ENCODE measurements at places on chromosomes 3 and 15.
A peak's percentile ranks its signal among the peaks of the same experiment; 100 is the strongest.

- DNase-seq: no peak
Measured at GRCh38 chr3:108202834-108203233, 19.4 kb downstream of the IFT57 start.

DNA sequence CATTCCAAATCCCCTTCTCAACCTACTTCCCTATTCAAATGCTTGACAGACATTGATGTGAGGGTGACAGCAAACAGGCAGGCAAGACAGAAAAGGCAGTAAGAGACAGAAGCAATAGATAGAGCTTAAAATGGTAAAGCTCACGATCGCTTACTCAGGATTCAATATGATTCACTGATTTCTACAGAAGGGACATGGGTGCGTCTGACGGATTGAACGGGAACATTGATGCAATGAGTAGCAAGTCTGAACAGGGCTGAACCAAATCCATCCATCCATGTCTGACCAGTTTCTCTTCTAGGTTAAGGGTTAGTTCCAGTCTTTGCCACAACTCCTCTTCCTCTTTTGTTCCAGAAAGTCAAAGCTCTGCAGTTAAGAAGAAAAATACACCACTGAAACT is 35.1 kb downstream of the P2RY1 start:
- no peak for DNase-seq

DNA sequence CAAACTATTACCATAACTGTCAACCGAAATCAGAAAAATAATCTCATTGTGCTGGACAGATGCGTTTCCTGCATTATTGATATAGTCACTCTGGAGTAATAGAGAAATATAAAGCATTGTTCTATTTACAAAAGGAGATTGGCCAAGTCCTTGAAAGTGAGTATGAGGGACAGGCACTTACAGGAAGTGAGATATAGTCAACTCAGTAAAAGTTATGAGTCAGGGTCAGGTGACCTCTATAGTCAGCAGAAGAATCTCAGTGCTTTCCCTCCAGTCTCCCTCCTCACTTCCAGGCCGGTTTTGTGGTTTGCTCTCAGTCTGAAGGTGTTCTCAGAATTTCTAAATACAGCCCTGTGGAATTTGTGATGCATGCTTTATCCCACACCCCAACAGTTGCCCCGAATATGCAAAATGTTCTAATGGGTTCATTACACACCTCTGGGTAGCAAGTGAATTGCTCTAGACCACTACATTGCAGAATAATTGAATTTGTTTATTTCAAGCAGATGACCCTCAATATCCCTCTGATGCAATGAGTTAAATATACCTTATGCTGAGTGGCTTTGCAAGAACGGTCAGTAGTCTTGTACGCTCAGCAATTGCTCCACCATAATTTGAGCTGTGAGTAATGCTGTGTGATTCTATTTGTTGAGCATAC is 787.7 kb downstream of the MCTP2 start:
- peak; percentile 37 for DNase-seq

- no peak for DNase-seq
Measured at GRCh38 chr3:143226678-143227291, 107.2 kb downstream of the CHST2 start.

DNA sequence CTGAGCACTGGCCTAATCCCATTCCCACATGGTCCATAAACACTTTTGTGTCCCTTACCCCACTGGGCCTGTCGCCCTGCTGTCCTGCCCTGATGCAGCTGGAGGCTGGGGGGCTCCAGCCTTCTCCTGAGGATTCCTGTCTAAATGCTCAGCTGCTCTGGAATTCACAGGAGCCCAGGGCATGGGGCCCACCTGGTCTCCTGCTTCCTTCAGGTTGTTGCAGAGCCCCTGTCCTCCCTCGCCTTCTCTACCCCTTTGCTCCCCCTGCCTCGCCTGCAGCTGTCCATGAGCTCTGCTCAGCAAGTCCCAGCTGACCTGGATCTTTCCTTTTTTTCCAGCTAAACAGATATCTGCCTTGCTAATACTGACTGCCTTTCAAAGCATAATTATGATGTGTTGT is 286.9 kb downstream of the XXYLT1 start:
- no peak for DNase-seq

DNA sequence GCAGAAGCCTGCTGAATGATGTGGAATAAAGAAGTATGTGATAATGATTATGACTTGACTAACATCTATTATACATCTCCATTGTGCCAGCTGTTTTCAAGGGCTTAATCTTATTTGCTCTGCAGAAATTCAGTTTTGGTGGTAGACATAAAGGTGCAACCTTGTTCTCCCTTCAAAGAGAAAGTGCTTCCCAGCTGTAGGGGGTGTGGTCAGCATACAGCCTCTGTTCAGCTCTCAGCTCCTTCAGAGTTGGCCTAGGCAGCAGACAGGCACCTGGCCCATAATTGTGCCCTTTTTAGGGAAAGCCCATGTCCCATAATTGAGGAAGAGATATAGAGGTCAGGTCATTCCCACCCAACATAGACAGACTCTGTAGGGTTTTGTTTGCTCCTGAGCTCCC is 104.3 kb upstream of the EOMES start:
- no peak for DNase-seq

GRCh38 chr15:101170568-101171350 is 81.1 kb downstream of the CHSY1 start:
- no peak for DNase-seq

- DNase-seq: no peak
Measured at GRCh38 chr3:25565807-25566206, 98.9 kb downstream of the TOP2B start.

GRCh38 chr15:61509327-61509840 is 280.3 kb upstream of the RORA start:
- DNase-seq: no peak

DNA sequence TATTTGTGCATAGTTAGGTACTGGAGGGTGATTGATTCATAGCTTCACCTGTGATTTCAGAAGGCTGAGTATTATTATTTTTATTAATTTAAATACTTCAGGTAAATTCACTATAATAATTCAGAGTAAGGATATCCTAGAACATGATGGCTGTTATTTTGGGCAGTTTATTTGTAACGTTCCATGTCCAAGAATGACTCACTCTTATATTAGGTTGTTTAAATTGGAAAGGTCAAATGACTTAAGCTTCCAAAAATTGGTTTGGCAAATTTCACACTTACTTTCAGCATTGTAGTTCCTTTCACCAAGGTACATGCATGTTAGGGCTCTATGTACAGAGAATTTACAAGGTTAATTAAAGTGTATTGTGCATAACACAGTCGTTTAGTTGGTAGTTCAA is 120.2 kb downstream of the EPHA3 start:
- DNase-seq: no peak

GRCh38 chr3:17195856-17196604 is 311.3 kb downstream of the PLCL2 start:
- no peak for DNase-seq

DNA sequence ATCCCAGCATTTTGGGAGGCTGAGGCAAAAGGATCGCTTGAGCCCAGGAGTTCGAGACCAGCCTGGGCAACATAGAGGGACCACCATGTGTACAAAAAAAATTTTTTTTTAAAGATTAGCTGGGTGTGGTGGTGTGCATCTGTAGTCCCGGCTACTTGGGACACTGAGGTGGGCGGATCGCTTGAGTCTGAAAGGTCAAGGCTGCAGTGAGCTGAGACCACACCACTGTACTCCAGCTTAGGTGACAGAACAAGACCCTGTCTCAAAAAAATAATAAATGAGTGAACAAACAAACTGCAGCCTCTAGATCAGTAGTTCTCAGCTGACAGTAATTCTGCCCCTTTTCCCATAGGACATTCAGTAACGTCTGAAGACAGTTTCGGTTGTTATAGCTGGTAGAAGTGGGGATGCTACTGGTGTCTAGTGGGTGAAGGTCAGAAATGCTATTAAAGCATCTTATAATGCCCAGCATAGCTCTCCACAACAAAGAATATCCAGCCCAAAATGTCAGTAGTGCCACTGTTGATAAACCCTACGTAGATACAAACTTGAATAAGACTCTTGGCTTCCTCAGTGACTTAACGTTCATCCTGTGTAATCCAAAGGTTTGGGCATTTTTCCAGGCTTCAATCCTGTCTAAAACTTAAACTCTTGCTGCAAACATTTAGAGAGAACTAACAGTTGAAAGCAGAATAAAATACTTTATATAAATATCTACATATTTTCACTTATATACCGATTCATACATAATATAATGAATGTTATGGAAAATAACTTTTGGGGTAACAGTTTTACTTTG is 10.6 kb downstream of the SMC4 start:
- DNase-seq: no peak

DNA sequence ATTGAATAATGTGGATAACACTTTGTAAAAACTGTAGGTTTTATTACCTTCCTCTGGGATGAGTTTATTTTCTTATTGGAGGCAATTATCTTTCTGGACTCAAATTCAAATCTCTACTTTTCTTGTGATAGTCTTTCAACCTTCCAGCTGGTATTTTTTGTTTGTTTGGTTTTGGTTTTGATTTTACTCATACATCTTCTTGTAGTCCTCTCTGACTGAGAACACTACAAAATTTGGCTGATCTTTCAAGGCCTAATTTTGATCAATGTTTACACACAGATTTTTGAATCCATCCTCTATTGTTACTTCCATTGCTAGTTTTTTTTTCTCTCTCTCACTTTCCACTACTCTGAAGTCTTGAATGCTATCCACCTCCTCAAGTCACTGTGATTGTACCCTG is 303.8 kb upstream of the NECTIN3 start:
- DNase-seq: no peak

GRCh38 chr3:30408105-30408557 is 198.3 kb upstream of the TGFBR2 start:
- no peak for DNase-seq

DNA sequence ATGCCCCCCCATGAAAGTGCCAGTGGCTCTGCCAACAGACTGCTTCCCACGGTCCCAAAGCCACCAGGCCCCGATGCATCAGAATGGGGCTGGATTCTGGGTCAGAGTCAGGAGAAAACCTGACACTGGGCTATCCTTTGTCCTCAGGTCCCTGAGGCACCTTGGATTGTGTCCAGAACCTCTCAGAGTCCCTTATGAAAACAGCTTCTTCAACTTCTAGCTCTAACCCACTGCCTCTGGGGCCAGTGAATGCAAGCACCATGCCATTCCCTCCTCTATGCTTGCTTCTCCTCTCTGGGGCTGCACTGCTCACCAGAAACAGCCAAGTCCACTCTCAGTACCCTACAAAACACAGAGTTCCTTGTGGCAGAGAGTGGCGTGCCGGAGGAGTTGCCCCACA is 9.9 kb downstream of the CRABP1 start:
- DNase-seq: no peak

DNA sequence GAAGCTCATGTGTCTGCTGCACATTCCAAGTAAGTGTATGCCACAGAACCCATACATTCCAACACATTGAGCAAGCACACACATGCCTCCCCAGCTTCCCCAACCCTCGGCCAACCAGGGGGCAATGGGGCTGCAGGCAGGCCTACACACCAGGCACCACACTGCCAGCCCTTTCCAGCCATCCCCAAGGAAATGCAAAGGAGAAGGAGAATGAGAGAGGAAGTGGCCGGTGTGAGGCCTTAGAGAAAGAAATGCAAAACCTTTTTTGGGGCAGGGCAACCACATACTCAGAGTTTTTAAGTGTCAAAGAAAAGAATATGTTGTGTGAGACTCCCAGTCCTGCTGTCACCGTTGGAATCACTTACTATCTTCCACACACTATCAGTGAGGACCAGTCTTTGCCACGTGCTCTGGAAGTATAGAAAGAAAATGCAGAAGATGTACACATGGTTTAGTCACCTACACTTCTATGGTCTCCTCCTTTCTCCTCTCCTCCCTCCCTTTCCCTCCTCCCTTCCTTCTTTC is 11.1 kb downstream of the IGF2BP2 start:
- DNase-seq: no peak

DNA sequence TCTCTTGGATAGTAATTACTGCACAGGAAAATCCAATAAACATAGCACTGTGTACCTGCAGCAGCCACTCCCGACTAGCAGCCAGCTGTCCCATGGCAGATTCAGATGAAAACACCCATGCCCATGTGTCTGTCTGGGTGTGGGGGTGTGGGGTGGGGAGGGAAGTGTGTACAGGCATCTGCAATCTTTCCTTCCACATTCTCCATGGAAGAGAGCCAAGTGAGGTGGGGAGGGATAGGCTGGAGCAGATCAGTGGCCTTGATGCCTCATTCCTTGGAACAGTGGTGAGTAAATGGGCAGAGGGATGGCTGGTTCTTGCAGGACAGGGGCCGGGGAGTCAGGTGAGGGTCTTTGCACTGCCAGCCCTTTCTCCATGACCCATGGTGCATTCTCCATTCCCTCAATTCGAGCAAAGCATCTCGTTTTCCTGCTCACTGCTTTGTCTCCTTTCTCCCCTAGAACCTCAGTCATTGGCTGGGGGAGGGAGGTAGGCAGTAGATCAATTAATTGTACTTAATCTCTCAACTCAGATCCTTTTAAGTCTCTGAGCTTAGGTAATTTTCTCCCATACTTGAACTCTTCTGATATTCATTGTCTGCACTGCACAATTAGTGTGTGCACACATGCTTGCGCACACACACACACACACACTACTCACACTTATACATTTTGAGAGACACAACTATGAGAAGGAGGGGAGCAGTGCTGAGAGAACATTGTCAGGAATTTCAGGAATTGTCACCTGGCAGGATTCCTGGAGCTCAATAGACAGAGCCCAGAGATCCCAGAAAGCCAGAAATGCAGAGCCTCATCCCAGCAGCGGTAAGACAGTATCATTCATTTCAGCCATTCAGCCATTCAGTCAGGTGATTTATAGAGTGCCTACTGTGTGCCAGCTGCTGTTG is 31.9 kb downstream of the PDIA5 start:
- no peak for DNase-seq

- DNase-seq: no peak
Measured at GRCh38 chr15:59217876-59218498, 11.3 kb downstream of the LDHAL6B start.

DNA sequence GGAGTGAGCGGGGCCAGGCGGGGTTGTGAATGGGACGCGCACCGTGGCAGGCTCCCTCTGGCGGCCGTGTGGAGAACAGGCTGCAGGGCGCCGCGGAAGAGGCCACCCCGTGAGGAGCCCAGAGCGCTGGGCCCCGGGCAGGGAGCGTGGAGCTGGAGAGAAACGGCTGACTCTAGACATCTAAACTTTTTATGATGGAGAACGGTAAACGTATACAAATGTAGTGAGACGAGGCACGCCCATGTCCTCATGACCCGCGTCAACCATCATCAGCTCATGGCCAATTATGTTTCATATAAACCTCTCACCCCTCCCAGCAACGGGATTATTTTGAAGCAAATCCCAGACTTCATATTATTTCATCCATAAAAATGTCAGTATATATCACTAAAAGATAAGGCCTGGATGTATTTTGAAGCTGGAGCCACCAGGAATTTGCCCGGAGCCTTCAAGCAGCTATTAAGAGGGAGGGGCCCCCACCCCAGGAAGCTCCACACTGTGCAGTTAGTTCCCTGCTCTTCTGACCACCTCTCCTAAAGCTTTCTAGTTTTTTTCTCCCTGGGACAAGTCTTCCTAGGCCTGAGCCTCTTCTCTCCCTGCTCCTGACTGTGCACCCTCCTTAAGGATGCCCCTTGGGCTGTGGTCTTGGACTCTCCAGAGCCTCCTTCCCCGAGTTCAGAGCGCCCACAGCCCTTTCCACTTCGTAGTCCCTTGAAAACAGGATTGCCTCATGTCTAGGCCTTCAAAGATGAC is 149.5 kb downstream of the SMAD6 start:
- peak; percentile 76 for DNase-seq

GRCh38 chr3:193890016-193890897 is 245.7 kb upstream of the HES1 start:
- DNase-seq: no peak

All from HTR-8/SVneo (cell line).